ENCODE measurements at places on chromosomes 13 and 19. TPM values are rescaled to one million over a fixed set of nuclear protein-coding genes. Genes with fewer than 3 reads are reported as not detected.

Gene ZNF737
- total RNA-seq: 14.7 TPM

Gene OLFM2
- total RNA-seq: 0.72 TPM

DNA sequence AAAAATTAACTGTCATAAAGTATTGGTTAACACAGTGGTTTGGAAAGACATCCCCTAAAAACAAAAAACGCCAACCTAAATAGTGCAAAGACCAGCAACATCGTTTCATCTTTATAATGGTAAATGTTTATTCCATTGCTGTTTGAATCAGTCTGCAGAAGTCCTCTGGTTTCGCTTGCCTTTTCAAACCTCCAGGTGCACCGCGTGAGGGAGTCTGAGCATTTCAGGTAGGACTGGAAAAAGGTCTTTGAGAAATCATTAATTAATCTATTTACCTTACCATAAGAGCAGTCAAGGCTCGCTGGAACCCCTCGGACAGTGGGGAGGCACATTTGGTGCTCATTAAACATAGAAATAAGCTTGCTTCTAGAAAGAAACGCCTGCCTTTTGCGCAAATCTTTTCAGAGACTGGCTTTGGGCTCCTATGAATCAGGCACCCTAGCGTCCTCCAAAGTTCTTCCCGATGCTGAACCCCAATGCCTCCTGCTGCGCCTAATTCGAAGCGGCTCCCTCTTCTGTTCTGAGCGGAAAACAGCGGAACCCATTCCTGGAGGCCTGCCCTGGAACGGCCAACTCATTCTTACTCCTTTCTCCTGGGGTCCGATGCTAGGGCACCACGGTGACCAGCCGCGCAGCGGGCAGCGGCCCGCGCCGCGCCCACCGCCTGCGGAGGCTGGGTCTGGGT is 951 bp upstream of the MTUS2 start:
- DNase-seq: no peak

DNA sequence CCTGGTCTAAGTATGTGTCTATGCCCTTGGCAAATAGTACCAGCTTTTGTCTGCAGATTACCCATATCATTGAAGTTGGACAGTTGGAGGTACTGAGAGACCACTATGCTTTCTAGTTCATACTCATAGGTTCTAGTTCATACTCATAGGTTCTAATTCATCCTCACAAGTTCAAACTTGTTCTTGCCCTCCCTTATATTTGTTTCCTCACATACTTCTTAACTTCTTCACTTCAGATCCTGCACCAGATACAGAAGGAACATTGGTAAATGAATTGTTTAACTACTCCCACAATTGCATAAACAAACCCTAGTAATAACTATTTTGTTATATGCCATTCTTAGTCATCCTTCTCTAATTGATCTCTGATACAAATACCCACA is 172.2 kb downstream of the SLITRK1 start:
- DNase-seq: no peak

GRCh38 chr13:109767023-109767422 is 19.4 kb downstream of the IRS2 start:
- no peak for DNase-seq

- DNase-seq: peak; percentile 59
These were observed 364.6 kb upstream of the ZNF507 start for GRCh38 chr19:31980796-31981195.

DNA sequence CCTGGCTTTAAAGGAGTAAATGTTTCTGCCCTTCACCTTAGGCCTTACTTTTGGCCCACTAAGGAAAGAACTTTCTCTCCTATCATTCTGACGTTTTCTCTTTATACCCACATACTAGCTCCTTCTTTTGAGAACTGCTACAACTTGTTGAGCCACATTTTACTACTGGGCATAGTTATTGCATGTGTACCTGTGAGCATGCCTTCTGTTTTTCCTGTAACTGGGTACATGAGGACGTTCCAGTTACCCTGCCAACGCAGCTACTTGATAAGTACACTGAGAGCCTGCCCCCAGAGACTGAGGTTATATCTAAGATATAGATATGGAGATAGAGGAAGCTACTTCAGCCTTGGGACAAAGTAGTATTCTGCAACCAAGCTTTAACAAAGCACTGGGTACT is 3.5 kb downstream of the CCDC169 start:
- DNase-seq: peak; percentile 76

DNA sequence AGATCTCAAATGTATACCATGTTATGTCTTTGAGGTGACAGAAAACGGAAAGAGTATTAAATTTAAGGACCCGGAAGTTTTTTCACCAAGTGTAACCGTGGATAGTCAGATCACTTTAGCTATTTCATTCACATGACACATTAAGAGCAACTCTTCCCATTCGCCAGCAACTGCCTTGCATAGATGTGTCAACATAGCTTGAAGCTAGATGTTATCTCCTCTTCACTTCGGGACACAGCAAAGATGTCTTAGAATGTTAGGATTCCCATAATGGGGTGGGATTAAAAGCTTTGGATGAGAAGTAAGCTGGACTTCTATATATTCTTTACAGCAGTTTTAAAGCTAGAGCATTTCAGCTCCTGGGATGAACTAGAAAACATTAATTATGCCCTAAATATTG is 1135.9 kb upstream of the PCDH20 start:
- no peak for DNase-seq
